ENCODE measurements at places on chromosomes 5 and 9.

DNA sequence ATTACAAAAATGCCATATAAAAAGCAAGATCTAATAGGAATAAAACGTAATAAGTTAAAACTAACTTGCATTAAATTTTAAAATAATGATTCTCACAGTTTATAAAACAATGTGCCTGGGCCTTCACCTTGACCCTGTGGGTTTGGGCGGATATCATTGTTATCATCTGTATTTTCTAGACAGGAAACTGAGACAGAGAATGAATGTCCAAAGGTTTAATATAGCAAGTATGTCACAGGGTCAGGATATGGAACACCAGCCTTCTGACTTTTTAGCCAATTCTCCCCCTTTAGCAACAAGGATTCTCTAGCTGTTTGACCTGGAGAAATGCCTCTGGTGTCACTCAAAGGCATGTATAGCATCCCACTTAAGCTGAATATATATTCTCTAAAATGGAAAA, 67.2 kb downstream of the ITGA1 start:
- no peak for DNase-seq

GRCh38 chr5:107088907-107089306, 581.8 kb downstream of the EFNA5 start:
- DNase-seq = no peak

- no peak for DNase-seq
Measured at GRCh38 chr9:135374591-135374990, 105.0 kb upstream of the PPP1R26 start.

DNA sequence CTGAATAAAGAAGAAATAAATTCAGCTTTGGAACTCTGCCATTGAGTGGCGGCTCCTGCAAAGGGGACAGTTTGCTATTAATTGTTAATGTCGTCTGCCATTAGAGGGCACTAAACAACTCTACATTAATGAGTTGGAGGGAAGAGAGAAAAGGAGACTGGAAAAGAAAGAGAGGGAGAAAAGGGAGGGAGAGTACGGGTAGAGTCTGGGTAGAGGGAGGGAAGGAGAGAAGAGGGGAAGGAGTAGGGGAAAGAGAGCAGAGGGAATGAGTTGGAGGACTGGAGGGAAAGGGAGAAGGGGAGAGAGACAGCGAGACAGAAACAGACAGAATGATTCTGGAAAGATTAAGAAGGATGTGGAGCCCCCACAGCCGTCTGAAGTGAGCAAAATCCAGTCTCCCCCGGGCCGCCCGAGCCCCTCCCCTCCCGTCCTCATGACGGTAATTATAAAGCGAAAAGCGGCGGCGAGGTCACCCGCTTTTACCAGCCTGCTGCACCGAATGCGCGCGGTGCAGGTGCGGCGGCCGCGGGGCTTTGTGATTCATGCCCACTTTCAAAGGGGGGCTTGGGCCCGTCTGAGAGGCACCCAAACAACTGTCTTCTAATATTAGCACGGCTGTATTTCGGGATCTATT, 1.9 kb upstream of the FST start:
- no peak for DNase-seq

DNA sequence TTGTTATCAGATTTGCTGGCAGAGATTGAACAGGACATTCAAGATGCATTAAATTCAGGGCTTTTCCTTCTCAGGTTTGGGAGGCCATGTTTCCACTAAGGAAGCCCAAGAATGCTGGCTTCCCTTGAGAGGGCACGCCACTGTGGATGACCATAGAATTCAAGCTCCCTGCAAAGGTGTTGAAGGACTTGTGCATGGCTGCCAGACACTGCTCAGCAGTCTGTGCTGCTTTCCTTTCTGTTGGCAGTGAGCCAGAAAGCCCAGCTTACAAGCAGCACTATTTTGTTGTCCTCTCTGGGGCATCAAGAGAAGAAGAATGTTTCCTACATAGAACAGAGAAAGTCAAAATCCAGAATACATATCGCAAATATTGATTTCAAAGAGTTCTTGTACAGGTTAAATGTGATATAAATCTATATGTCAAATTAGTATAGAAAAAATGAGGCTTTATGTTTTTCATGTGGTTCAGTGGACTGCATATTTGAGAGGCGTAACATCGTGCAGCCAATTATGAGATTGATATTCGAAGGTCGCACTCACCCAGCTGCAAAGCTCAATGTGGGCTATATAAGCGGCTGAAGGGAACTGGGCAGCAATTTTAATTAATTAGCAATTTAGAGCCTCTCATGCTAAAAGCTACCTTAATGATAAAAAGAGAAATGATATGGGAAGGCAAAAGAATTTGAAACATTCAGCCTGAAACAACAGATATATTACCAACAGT, 103.1 kb upstream of the ISL1 start:
- DNase-seq = no peak

GRCh38 chr9:90958328-90958727, 156.7 kb downstream of the SYK start:
- DNase-seq = no peak

DNA sequence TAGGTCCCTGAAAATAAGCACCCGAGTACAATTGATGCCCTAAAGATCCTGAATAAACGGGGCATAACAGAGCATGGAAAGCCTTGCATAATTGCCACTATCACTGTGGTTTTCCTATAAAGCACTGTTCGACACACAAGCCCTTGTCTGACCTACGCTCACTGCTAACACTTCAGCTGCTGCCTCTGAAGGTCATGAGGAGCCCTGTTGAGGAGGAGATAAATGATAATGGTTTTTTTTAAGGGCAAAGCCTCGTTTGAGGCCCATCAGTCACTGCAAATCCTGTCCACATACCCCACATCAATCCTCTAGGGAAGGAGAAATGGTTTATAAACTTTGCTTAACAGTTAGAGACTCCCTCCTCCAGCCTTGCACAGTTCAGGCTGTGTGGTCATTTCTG, 35.1 kb downstream of the GABBR2 start:
- DNase-seq = no peak

DNA sequence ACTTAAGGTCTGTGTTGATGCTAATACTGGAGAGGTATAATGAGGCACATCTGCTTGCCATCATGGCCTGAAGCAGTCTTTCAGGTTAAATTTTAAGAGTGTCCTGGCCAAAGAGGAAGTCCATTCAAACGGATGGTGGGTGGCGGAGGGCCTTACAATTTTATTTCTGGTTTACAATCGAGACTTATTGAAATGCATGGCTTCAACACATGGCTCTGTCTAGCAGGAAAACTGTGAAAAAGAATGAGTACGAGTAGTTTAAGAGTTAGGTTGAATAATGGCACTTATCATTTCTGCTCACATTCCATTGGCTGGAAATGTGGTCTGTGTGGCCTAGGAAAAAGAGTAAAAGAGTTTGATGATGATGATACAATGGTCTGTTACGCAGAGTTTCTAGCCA, 42.1 kb downstream of the LRRC70 start:
- no peak for DNase-seq

- DNase-seq = no peak
Measured at GRCh38 chr9:19876569-19877316, 87.9 kb upstream of the SLC24A2 start.

DNA sequence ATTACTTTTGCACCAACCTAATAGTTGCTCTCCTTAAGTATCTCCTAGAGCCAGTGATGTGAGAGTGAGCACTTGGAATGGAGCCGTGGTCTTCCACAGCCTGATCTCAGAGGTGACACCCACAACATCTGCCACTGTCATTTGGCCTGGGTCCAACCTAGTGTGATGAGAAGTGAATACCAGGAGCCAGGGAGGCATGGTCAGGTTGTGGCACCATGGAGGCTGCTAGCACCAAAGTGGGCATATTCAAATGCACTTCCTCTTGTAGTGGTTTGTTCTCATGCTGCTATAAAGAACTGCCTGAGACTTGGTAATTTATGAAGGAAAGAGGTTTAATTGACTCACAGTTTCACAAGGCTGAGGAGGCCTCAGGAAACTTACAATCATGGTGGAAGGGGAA, 22.6 kb upstream of the CEP72 start:
- DNase-seq = no peak

- DNase-seq = no peak
Measured at GRCh38 chr5:56386046-56386445, 152.9 kb upstream of the ANKRD55 start.

DNA sequence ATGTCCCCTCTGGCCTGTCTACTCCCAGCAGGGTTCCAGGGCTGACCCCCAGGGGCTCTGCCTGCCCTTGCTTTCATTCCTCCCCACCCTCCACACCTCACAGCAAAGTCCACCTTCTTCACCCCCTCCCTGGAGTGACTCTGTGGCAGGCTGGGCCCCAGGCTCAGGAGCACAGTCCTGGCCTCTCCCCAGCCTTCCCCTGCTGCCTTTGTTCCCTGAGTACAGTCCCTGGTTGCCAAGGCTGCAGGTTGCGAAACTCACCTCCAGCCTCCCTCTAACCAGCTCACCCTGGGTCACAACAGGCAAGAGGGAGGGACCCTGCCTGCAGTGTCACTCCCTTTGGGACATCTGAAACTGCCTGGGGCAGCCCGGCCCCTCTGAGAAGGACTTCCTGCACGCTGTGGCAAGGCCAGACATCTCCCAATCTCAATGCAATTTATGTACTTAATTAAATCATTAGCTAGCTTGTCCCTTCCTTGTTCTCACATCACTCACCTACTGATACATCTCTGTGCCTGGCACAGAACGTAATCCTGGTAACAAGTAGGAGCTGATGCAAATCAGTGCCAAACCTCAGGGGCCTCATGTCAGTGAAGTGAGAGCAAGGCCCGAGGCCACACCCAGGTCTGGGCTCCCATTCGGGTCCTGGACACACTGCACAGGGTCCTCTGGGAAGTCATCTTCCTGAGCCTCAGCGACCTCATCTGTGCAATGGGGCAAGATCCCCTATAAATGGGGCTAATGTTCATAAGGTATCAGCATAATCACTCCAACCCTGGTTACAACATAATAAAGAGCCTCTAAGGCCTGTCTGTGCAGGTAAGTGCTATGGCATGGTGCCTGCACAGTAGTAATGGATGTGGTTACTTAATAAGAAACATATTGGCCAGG, 27.3 kb upstream of the TRIM14 start:
- no peak for DNase-seq

DNA sequence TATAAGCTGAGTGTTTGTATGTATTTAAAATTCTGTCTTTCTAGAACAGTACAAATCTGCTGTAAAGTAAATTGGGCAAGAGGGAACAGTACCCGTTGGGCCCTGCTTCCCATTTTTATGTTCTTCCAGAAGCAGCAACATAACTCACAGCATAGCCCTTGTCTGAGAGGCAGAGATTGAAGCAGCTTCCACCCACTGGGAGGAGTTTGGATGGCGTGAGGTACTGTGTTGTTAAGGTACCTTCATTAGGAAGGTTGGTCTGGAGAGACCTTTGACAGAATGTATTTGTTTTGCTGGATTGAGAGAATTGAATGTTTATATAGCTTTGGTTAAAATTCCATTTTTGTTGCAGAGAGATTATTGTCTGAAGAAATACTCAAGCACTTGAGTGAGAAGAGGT, 24.8 kb downstream of the RAI14 start:
- DNase-seq = no peak

GRCh38 chr9:79745752-79746336, 174.1 kb downstream of the TLE4 start:
- DNase-seq = no peak

- no peak for DNase-seq
Measured at GRCh38 chr5:98593418-98593817, 180.0 kb upstream of the RGMB start.

GRCh38 chr5:78696637-78697036, 48.1 kb upstream of the LHFPL2 start:
- no peak for DNase-seq
